Hepatocyte (in vitro differentiated cells): ENCODE measurements at places on chromosomes 12 and 14. TPM values are rescaled to one million over a fixed set of nuclear protein-coding genes. Genes with fewer than 3 reads are reported as not detected.

STON2 gene
- polyA plus RNA-seq, result 3.4 and 5.0 TPM in 2 replicates

SLC38A1 gene
- polyA plus RNA-seq, result 48.2 and 54.4 TPM in 2 replicates

DNA sequence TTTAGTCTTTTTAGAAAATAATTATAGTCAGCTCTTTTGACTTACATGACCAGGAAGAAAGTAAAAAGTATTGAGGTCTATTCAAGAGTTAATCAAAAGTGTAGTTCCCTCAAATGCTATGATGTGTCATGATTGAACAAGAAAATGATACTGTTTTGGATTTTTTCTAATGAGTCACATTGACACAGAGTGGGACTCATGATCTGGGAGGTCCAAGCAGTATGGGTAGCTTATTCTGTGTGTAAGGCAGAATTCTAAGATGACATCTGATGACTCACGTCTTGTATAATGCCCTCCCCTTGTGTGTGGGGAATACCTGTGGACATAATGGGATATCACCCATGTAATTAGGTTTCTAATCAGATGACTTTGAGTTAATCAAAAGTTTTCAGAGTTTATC is 178.1 kb upstream of the DDHD1 start:
- DNase-seq, result no peak

DNA sequence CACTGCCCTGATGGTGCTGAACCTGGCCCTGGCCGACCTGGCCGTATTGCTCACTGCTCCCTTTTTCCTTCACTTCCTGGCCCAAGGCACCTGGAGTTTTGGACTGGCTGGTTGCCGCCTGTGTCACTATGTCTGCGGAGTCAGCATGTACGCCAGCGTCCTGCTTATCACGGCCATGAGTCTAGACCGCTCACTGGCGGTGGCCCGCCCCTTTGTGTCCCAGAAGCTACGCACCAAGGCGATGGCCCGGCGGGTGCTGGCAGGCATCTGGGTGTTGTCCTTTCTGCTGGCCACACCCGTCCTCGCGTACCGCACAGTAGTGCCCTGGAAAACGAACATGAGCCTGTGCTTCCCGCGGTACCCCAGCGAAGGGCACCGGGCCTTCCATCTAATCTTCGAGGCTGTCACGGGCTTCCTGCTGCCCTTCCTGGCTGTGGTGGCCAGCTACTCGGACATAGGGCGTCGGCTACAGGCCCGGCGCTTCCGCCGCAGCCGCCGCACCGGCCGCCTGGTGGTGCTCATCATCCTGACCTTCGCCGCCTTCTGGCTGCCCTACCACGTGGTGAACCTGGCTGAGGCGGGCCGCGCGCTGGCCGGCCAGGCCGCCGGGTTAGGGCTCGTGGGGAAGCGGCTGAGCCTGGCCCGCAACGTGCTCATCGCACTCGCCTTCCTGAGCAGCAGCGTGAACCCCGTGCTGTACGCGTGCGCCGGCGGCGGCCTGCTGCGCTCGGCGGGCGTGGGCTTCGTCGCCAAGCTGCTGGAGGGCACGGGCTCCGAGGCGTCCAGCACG is 4.7 kb downstream of the LTB4R start:
- DNase-seq, result no peak

- DNase-seq, result no peak
These were observed 360.9 kb downstream of the RPL10L start for GRCh38 chr14:46290706-46291105.
